NCI-H510A (cell line): ENCODE measurements at places on chromosomes 12 and 14.
A peak's percentile ranks its signal among the peaks of the same experiment; 100 is the strongest.

DNA sequence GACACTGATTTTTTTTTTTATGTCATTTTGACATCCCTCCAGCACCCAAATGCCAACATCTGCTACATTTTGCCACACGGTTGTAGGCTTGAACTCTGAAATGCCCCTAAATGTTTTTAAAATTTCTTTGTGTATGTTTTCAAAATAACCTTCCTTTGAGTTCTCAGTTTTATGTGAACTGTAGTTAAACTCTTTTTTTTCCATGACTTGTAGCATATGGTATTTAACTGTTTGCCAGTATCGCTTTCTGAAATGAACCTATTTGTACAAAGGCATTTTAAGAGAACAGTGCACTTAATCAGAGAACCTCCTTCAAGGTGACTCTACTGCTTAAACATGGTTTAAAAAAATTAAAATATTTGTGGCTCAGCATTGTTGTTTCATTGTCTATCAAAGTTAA lies 61.5 kb downstream of the PDE3A start:
- DNase-seq, result no peak

DNA sequence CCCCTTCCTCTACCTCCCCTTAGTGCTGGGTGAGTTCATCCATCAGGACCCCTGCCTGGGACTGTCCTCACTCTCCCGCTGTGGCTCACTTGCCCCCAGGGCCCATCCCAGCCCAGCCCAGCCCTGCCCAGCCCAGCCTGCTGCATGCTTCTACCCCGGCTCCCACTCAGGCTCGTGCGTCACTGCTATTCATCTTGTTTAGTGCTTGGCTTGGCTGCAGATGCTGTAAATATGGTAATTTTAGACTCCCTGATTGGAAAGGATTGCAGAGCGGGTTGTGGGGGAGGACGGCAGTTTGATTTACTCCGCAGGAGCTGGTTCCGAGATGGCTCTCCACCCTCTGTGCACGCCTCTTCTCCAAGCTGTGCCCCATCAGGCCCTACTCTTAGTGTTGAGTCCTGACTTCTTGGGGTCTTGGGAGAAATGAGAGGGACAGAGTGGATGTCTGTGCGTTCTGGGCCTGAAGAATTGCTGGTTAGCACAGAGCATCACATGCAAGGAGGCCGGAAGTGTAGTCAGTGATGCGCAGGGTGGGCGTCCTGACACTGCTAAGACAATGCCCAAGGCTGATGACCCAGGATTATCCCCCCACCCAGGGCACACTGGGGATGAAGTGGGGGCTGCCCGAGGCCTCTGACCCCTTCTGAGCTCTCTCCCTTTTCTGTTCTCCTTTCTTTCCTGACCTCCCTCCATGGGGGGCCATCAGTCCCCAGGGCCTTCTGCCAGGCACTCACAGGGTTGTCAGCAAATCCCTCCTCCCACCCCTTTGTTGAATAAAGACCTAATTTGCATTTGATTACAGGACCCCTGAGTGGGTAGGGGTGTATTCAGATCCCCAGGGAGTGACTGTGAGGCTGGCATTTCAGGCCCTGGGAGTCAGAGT lies 244.4 kb downstream of the ZFP36L1 start:
- no peak for DNase-seq

- no peak for DNase-seq
Measured at GRCh38 chr12:62714181-62714773, 220.7 kb downstream of the PPM1H start.

DNA sequence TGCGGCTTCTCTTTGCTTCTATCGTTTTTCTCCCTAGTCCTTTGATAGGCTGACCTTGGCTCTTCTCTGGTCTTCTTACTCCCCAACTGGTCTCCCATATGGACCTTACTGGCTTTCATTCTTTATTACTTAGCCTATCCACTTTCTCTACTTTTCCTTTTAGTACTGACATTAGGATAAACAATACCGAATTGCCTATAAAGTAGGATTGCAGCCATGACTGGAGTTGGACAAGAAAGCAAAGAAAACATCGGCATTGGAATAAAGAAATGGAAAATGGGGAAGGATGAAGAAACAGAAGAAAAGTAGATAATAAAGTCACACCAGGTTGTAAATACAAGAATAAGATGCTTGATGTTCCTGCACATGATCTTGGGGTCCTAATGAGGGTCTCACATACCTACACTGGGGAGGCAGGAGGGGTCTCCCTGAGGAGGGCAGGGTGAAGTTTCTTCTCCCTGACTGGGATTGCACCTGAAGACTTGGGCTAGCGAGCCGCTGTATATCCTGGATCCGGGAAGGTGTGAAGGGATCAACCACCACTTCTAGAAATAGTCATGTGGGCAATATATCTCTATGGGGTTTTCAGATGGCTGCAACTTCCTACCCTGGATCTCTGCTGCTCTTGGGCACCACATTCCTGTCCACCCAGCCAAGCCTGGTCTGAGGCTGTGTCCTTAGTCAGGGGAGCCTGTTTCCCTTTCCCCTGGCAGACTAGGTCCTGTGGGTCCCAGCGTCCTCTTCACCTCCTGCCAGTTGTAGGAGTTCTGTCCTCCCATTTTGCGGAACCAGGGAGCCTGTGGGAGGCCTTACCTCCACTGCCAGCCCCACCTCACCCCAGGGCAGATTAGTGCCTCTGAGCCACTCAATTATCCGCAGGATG lies 13.1 kb downstream of the NKX2-1 start:
- DNase-seq, result no peak

GRCh38 chr14:100369019-100369418 lies 45.9 kb downstream of the SLC25A47 start:
- DNase-seq, result no peak

DNA sequence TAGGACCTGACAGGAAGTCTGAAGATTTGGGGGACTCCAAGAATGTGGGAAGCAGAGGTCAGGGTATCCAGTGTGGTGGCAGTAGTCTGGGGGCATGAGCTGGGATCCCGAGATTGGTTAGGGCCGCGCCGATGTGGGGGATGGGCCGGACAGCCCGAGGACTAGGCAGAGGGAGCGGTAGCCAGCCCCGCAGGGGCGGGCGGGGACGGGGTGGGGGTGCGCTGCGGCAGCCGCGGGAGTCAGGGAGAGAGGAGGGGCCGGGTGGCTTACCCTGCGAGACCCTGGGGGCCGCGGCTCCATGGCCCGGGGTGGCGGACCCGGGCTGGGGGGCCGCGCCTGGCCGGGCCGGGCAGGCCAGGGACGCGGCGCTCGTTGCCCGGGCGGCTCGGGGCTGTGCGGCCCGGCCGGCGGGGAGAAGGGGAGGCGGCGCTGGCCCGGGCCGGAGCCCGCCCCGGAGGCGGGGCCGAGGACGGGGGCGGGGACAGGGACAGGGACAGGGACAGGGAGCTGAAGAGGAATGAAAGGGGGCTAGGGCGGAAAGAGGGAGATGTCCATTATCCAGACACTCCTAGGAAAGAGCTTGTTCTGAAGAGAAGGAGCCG lies 5.6 kb downstream of the ZNF385A start:
- DNase-seq, result peak; percentile 39

- no peak for DNase-seq
Measured at GRCh38 chr14:69501423-69501838, 16.9 kb downstream of the PLEKHD1 start.

GRCh38 chr12:56980268-56980667 lies 22.9 kb upstream of the RDH16 start:
- no peak for DNase-seq

GRCh38 chr12:118220702-118221101 lies 84.8 kb downstream of the PEBP1 start:
- no peak for DNase-seq

DNA sequence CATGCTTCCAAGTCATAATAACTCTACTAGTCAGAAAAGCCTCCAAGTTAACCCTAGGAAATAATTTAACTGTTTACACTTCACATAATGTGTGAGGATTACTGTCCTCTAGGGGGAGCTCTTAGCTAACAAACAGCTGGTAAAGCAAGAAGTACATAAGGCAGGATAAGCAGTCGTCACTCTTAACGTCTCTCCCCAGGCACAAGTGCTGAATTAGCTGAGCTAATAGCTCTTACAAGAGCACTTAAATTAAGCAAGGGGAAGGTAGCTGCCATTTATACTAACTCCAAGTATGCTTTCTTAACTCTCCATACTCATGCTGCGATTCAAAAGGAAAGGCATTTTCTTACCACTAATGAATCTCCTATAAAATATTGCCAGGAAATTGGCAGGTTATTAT lies 79.3 kb upstream of the TSPAN11 start:
- DNase-seq, result peak; percentile 28

DNA sequence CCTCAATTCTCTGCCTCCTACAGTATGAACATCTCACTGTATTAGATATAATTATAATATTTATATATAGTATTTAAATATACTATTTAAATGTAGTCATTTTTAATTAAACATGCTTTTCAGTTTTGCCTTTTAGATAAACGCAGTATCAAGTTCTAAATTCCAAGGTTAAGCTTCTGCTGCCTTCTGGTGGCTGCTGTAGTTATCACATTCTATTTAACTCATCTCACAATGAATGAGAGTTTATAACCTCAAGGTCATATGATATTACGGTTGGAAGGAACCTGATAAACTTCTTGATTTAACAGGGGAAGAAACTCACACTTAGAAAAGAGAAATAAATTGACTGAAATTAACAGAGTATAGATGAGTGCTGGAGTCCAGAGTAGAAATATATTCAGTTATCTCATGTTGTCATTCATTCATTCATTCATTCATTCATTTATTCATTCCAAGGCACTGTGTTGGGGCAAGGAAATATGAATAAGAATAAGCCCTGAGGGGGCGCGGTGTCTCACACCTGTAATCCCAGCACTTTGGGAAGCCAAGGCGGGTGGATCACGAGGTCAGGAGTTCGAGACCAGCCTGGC lies 31.9 kb downstream of the GUCY2C start:
- DNase-seq, result peak; percentile 19

GRCh38 chr14:78997811-78998210 lies 827.6 kb downstream of the NRXN3 start:
- peak; percentile 14 for DNase-seq

DNA sequence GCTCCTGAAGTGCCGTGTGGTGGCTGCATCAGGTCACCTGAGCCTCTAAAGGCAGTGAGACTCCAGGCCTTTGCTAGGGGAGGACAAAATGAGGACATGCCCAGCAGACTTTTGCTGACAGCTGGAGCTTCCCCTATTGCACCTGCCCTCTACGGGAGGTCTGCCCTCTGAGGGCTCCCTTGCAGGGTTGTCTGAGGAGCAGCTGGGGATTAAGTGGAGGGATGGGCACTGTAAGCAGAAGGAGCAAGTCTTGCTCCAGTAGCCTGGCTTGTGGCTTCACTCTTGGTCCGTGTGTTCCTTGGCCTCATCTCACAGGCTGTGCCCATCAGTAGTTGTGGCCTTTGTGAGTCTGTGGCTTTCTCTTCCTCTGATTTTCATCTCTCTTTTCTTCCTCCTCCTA lies 66.9 kb upstream of the NRXN3 start:
- DNase-seq, result peak; percentile 71

GRCh38 chr12:5562581-5562980 lies 130.7 kb downstream of the NTF3 start:
- DNase-seq, result no peak

DNA sequence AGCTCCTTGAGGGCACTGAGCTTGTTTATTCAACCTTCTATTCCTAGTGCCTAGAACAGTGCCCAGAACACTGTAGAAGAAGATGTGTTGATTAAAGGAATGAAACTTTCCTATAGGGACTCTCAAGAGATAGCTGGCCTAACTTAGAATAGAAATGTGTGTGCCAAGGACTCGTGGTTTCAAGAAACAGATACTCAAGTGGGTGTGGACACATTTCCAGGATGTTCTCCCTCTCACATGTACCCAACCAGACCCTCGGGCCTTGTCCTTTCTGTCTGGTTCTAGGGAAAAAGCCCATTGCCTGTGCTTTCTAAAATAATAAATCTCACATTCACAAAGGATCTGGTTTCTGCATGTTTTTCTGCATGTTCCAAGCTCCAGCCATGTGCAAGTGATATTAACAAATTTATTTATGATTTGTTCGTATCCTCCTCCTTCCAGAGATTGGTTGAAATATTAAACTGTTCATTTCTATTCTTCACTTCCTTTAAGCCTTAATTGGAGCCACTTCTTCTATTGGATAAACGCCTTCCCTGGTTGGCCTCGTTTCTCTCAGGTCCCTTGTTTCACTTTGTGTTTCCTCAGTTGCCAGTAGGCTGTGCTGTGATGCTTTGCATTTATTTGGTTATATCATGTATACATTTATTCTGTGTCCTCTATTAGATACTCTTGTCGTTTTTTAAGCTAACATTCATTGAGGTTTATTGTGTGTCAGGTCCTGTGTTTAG lies 89.8 kb downstream of the CRADD start:
- DNase-seq, result no peak

DNA sequence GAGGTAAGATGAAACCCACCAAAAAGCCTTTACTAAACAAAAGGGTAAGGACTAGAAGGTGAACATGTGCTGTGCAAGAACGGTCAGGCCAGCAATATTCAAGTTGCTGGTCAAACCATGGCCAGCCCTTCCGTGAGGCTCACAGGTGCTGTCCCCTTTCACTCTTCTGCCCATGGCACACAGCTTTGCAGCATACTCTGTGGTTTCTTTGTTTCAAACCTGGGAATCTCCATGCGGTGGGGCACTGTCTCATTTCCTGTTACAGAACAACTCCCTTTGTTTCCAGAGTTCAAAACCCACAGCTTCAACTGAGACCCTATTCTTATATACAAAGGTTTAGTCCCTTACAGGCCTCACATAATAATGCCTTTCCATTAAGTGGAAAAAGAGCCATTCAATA lies 1.7 kb upstream of the OVCH1 start:
- no peak for DNase-seq

GRCh38 chr12:24881227-24881626 lies 67.7 kb downstream of the BCAT1 start:
- DNase-seq, result no peak

GRCh38 chr14:84544486-84545131 lies 985.3 kb upstream of the FLRT2 start:
- no peak for DNase-seq

DNA sequence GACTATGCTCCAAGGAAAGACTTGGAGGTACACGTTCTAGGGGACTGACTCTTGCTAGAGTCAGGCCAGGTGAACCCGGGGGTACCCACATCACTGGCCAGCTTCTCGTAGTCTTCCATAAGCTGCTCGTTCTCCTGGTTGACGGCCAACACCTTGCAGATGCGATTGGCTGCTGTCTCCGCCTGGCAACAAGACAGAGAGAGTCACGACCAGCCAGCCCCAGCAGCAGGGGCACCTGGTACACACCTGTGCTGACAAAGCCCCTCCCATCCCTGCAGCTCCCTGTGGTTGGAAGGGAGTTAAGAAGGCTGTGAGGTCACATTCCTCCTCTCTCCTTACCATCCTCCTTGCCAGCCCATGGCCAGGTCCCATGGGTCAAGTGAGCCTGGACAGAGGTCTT lies 85.5 kb downstream of the ACTN1 start:
- no peak for DNase-seq

- no peak for DNase-seq
Measured at GRCh38 chr14:53391156-53391555, 238.0 kb upstream of the DDHD1 start.
